ENCODE measurements at places on chromosomes 11 and 22. TPM values are rescaled to one million over a fixed set of nuclear protein-coding genes. Genes with fewer than 3 reads are reported as not detected.

DNA sequence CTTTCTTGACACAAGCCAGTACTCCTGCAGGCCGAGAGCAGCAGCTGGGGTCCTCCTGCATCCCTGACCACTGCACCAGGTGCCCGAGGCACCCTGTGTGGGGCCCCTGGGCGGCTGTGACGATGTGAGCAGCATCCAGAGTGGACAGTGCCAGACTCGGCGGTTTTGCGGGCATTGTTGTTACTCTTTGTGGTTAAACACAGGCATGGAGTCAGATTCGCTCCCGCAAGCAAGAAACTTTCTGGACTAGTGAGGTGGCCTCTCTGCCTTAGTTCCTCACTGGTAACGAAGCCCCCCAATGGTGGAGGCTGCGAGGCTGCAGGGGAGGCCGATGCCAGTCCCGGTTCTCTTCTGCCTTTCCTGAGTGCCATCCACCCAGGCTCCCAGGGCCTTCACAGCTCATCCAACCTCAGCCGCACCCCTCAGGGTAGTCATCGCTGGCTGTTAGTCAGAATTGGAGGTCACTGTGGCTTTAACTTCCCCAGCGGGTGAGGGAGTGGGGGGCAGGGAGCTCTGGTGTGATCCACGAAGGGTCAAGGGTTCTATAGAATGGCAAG, 3.7 kb upstream of the CLDN5 start:
- no peaks in the 10 kb centered on the region for H3K36me3 ChIP-seq
- H3K4me3 ChIP-seq = no peak overlapping the region
- no peak overlapping the region for H3K27ac ChIP-seq
- H3K27me3 ChIP-seq = no peaks in the 10 kb centered on the region

DNA sequence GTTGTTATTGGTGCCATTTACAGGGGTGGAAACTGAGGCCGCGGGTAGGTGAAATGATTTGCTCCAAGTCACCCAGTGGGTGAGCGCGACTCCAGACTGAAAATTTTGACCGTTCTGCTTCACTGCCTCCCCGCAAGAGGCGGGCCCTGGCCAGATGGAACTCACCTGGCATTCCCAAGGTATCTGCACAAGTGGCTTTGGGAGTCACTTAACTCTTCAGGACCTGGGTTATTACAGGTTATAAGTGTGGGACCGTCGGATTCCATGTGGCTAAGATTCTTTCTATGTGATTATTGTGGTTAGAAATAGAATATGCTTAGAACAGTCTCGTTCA, 598 bp downstream of the CABIN1 start:
- H3K4me1 ChIP-seq = no peaks in the 10 kb centered on the region
- DNase-seq = no peak
- H3K27ac ChIP-seq = no peak overlapping the region

Gene SAC3D1
- total RNA-seq = 4.9 TPM

Gene DDB1
- total RNA-seq = 148 TPM

- DNase-seq = no peak
- no peak overlapping the region for H3K4me3 ChIP-seq
- H3K27ac ChIP-seq = no peak overlapping the region
- peaks cover 6% of the 10 kb centered on the region for H3K4me1 ChIP-seq
- no peaks in the 10 kb centered on the region for H3K36me3 ChIP-seq
- no peaks in the 10 kb centered on the region for H3K27me3 ChIP-seq
Measured at GRCh38 chr11:48001438-48002021, 21.2 kb downstream of the PTPRJ start.

GRCh38 chr11:114785820-114786219, 107.5 kb downstream of the NXPE2 start:
- no peaks in the 10 kb centered on the region for H3K27me3 ChIP-seq
- H3K27ac ChIP-seq = no peak overlapping the region
- no peak for DNase-seq
- no peaks in the 10 kb centered on the region for H3K4me1 ChIP-seq
- H3K4me3 ChIP-seq = no peak overlapping the region

DNA sequence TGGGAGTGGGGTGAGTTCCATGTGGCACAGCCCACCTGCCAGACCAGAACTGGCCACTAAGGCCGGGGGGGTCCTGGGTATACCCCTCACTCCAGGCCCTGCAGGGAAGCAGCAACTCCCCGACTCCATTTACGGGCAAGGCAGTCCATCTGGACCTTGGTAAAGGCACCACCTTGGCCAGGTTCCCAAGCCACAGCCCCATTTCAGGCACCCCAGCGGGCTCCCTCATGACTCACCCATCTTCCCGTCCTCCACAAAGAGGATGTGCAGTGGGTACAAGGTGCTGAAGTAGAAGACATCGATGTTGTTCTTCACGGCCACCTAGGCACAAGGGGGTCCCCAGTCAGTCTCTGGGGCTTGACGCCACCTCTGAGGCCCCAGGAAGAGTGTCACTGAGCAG, 15.7 kb upstream of the RASL10A start:
- H3K4me1 ChIP-seq = no peaks in the 10 kb centered on the region
- H3K27me3 ChIP-seq = no peaks in the 10 kb centered on the region
- no peaks in the 10 kb centered on the region for H3K36me3 ChIP-seq
- H3K27ac ChIP-seq = no peak overlapping the region
- no peak for DNase-seq

GRCh38 chr11:68374531-68374930, 62.1 kb downstream of the LRP5 start:
- no peaks in the 10 kb centered on the region for H3K36me3 ChIP-seq
- H3K4me1 ChIP-seq = no peaks in the 10 kb centered on the region
- no peak for DNase-seq

DNA sequence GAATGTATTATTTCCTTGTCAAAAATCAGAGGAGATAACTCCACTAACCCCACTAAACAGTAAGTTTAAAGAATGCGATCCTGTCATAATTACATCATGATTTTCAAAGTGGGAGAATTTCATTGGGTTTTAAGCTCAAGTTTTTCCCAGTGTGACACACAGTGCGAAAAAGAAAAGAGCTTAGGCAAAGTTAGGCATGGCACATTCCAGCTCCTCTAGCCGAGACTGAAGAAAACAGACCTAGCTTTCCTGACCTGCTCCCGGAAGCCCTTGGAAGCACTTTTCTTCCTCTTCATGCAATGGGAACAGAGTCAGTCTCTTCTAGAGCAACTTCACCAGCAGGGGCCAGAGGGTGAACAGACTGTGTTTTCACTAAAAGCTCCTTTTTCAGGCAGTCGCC, 76.6 kb upstream of the AKIP1 start:
- no peaks in the 10 kb centered on the region for H3K4me1 ChIP-seq
- H3K4me3 ChIP-seq = no peak overlapping the region
- no peaks in the 10 kb centered on the region for H3K36me3 ChIP-seq
- no peaks in the 10 kb centered on the region for H3K27me3 ChIP-seq

Gene MUC15
- total RNA-seq = not detected

- no peak overlapping the region for H3K4me3 ChIP-seq
- H3K36me3 ChIP-seq = no peaks in the 10 kb centered on the region
- peak; percentile 54 for DNase-seq
- H3K27me3 ChIP-seq = no peaks in the 10 kb centered on the region
- H3K27ac ChIP-seq = no peak overlapping the region
Measured at GRCh38 chr22:23220485-23221350, 40.4 kb downstream of the BCR start.

- H3K4me3 ChIP-seq = no peak overlapping the region
- H3K27me3 ChIP-seq = no peaks in the 10 kb centered on the region
Measured at GRCh38 chr22:47034905-47035419, 272.5 kb downstream of the TBC1D22A start.

Gene MOGAT2
- total RNA-seq = not detected

Gene CALCA
- total RNA-seq = 0.97 TPM

DNA sequence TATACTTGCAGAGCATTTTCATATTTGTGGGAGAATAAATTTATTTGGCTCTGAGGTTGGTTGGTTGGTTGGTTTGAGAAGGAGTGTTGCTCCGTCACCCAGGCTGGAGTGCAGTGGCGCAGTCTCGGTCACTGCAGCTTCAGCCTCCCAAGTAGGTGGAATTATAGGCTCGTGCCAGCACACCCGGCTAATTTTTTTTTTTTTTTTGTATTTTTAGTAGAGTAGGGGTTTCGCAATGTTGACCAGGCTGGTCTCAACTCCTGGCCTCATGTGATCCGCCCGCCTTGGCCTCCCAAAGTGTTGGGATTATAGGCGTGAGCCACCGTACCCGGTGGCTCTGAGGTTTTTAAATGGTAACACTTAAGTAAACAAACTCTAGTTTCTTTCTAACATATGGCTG, 161.1 kb downstream of the TEAD1 start:
- H3K4me1 ChIP-seq = no peaks in the 10 kb centered on the region
- no peak overlapping the region for H3K4me3 ChIP-seq
- H3K27me3 ChIP-seq = no peaks in the 10 kb centered on the region
- H3K36me3 ChIP-seq = no peaks in the 10 kb centered on the region
- no peak overlapping the region for H3K27ac ChIP-seq

Measured in aorta (tissue), 5 donors.